ENCODE measurements at places on chromosomes 1 and 21. TPM values are rescaled to one million over a fixed set of nuclear protein-coding genes. Genes with fewer than 3 reads are reported as not detected.

GRCh38 chr1:94385308-94385929, 32.8 kb upstream of the ABCD3 start:
- no peak for DNase-seq

GRCh38 chr1:17065666-17066065, 11.8 kb upstream of the SDHB start:
- DNase-seq, result no peak

DNA sequence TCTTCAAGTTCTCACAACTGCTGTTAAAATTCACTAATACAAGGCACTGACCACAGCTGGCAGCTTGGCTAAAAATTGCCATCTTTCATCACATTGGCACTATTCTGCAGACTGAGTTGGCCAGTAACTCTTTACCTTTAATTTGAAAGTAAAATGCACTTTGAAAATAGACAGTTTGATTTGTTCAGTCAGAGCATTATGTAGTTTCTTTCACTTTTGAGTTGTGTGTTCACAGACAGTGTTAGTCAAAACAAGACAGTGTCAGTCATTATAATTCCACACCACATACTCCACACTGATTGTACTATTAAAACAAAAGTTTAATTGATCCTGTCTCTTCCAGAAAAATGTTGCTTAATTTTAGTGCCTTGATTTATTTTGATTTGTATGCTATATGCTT, 160.7 kb downstream of the SDCCAG8 start:
- no peak for DNase-seq

DNA sequence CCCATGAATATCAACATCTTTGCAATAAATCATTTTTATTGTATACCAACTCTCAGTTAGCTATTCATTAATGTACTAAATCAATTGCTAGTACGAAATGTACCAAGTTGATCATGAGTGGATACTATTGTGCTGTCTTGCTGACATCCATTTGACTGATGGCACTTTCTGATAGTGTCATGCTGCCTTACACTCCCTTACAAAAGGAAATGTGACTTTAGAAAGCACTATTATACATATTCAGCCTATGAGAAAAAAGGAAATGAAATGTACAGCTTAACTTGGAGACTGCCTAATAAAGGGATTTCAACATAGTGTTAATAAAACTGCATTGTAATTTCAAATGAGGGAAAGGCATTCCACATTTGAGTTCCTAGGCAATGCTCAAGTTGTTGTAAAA, 52.2 kb downstream of the PLA2G4A start:
- DNase-seq, result no peak

Gene GJC2
- 2.5 TPM for total RNA-seq

Gene BOLA1
- 11.7 TPM for total RNA-seq

DNA sequence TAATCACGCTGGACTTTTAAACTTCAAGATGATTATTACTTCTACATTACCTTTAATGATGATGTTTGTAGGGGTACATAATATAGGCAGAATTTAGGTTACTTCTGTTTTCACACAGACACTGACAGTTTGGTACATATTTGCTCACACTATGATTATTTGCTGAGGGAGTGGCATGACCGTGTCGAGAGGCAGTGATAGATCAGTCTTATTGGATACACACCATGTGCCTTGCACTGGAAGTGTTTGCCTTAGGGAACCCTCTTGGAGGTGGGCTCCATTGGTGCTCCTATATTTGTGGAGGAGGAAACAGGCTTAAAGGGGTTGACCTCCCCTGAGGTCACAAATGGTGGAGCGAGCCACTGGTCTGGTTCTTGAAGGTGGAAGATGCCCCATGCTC, 132.1 kb downstream of the PRDM2 start:
- no peak for DNase-seq

Gene TMEM51
- total RNA-seq, result 10.9 TPM

GRCh38 chr1:175314300-175314699, 121.7 kb upstream of the KIAA0040 start:
- no peak for DNase-seq

Gene ZNF648
- 0.23 TPM for total RNA-seq

GRCh38 chr21:33197496-33197895, 32.2 kb upstream of the IFNAR2 start:
- no peak for DNase-seq

Gene OR2G6
- total RNA-seq, result 0.04 TPM

Gene CR1L
- not detected for total RNA-seq

- DNase-seq, result no peak
These were observed 25.1 kb downstream of the AK4 start for GRCh38 chr1:65172936-65173690.

Gene EPHX1
- total RNA-seq, result 37.2 TPM

GRCh38 chr1:167685844-167686243, 35.9 kb upstream of the MPZL1 start:
- DNase-seq, result no peak

DNA sequence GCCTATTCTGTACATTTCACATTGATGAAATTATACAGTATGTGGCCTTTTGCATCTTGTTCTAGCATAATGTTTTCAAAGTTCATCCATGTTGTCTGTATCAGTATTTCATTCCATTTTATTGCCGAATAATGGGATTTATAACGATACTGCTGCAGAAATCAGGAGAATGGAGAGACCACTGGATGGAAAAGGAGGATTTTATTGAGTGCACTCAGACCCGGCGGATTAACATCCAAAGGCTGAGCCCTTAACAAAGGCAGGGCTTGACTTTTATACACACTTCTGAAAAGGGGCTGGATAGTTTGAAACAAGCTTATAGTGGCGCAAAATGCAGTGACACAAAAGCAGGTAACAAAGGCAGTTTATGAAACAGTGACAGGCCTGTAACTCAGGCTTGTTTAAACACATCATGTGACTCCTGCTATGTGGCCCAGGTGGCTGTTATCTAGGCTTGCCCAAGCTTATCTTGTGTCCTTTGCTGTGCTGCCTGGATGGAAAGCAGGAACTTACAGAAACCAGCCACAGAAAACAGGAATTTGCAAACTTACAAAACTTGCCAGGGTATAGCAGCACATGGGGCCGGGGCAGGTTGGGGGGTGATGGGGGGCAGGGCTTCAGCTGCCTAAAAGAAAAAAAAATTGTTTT, 32.8 kb upstream of the KCNJ15 start:
- DNase-seq, result no peak

GRCh38 chr1:83942914-83943313, 56.0 kb downstream of the TTLL7 start:
- no peak for DNase-seq

Gene LHX8
- 0.20 TPM for total RNA-seq

DNA sequence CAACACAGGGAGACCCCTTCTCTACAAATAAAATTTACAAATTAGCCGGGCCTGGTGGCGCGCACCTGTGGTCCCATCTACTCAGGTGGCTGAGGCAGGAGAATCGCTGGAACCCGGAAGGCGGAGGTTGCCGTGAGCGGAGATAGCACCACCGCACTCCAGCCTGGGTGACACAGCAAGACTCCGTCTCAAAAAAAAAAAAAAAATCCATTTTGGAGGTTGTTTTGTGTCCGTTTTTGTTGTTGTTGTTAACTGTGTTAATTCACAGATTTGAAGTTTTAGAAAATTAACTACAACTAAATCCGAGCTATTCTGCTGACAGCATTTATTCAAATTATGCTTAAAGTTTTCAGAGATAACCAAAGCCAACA, 618 bp downstream of the CLCC1 start:
- peak; percentile 40 for DNase-seq

DNA sequence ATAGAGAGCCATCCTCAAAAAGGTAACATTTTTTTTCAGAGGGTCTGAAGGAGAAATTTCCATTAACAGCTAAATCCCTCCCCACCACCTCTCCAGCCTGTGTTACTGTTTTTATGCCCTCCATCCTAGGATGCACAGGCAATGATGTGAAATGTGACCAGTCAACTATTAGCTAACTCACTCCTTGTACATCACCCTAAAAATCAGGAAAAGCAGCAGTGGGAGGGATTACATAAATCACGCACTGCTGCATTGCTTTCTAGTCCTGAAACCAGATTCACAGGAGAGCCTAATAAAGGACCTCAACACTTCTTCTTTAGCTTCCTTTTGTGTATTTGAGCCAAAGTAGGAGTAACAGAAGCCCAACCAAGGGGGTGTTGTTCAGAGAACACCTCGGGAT, 66.3 kb downstream of the LMO4 start:
- no peak for DNase-seq

Gene TMEM125
- 7.7 TPM for total RNA-seq

DNA sequence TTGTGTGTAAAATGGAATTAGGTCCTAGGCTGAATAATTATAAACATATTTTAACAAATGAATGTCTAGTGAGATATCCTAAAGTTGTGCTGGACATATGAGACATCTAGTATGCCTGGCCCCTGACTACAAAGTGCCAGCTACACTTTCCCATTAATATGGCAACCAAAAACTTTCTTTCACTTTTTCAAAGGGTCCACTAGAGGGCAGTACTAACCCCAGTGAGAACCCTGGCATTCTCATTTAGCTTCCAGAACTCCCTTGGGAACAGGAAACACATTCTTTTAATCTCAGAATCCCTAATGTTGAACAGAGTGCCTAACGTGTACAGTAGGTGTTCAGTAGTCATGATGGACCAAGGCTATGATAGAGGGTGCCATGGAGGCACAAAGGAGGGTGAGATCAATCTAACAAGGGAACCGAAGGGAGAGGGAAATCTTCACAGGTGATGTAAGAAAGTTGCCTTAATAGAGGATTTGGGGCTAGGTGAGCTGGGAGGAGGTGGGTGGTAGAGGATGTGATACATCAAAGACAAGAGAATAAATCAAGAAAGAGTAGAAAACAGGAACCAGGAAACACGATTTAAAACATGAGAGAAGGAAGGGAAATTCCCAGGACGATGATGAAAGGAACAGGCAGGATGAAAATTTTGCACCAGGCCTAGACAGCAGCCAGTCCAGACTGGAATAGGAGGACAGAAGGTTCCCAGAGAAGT, 41.6 kb downstream of the NSL1 start:
- no peak for DNase-seq

DNA sequence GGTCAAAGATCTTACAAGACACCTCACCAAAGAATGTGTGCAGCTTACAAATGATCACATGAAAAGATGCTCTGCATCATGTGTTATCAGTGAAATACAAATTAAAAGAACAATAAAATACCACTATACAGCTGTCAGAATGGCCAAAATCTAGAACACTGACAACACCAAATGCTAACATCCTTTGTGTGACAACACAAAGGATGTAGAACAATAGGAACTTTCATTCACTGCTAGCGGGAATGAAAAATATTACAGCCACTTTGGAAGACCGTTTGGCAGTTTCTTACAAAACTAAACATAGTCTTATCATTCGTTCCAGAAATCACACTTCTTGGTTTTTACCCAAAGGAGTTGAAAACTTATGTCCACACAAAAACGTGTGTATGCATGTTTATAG, 20.6 kb upstream of the SELP start:
- no peak for DNase-seq

Gene RHEX
- total RNA-seq, result not detected

DNA sequence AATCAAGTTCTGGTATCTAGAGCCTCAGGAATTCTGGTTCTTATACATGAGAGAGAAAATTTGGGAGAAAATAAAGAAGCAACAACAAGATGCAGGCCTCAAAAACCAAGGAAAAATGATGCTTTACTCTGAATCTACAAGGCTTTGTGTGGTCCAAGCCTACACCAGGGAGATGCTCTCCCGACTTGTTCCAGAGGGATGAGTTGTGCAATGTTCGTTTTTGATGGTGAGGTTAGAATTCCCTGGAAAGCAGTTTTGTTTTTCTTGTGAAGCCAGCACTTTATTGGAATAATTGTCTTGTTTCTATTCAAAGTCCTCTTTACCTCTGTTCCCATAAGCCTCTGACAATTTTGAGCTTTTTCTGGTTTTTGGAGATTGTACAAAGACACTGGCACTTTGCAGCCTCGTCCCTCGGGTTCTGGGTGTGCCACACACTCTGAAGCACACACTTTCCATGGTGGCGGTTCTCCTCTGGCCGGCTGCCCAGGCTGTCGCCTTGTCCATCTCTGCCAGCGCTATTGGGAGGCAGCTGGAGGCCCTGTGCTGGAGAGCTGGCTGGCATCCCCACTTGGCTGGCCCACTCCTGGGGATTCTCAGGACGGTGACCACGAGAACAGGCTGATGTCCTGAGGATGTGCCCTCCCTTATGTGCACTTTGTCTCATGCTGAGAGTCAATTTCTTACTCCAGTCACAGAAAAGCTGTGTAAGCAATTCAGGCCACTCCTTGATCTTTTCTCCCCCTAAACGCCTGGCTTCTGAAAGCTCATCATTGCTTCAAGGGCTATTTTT, 70.2 kb downstream of the EDEM3 start:
- no peak for DNase-seq

DNA sequence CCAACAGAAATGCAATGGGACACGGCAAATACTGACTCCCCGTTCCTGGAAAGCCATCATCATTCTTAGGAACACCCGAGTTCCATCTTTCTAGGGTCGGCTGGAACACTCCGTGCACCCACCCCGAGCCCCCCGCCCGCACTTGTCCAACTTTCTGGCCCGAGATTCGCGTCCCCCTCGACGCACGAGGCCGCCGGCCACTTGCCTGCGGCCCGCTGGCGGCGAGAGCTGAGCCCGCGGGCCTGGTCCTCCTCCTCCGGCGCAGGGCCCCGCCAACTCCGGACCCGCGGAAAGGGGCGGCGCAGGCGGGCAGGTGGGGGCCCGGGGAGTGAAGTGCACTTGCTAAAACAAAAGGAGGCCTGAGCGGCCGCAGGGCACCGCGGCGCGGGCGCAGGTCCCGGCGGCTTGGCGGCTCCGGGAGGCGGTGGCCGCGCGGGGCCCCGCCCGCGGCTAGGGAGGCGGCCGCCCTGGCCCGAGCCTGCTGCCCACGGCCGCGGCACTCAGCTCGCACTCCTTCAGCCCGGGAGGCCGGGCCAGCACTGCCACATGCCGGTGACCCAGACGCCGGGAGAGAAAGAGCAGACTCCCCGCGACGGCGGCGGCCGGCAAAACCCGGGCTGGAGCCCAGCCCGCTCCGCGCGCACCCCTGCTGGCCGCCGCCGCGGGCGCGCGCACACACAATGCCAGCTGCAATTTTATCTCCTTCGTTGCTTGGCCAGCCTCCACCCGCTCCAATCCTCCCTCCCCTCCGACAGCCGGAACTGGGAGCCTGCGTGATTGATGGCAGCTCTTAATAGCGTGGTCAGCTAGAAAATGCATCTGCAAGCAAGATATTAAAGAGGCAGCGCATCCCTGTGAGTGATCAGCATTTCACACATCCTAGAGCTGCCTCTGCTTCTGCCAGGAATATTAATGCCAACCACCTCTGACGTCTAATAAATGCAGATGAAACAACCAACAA, 114.3 kb downstream of the RERE start:
- peak; percentile 86 for DNase-seq

Gene LCE2B
- not detected for total RNA-seq

Gene AADACL4
- 0.36 TPM for total RNA-seq

Gene G0S2
- 4.1 TPM for total RNA-seq

Data from mesothelial cell of epicardium (in vitro differentiated cells).